ENCODE measurements at places on chromosomes 1 and 21.

DNA sequence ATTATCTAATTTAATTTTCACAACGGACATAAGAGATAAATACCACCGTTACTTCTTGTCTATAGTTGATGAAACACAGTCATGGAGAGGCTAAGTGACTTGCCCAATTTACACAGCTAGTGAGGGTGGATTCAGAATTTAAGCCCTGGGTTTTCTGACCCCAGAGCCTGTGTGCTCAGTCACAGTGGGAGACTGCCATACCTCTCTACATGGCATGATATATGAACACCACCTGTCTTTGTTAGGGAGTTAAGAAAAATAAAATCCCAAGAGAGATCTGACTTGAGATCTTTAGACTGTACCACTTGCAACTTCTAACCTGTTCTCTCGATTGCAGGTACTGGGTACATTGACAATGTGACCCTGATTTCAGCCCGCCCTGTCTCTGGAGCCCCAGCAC, 40.3 kb downstream of the LAMC2 start:
- no peak for DNase-seq

GRCh38 chr1:221718381-221719277, 23.3 kb downstream of the DUSP10 start:
- no peak for DNase-seq

DNA sequence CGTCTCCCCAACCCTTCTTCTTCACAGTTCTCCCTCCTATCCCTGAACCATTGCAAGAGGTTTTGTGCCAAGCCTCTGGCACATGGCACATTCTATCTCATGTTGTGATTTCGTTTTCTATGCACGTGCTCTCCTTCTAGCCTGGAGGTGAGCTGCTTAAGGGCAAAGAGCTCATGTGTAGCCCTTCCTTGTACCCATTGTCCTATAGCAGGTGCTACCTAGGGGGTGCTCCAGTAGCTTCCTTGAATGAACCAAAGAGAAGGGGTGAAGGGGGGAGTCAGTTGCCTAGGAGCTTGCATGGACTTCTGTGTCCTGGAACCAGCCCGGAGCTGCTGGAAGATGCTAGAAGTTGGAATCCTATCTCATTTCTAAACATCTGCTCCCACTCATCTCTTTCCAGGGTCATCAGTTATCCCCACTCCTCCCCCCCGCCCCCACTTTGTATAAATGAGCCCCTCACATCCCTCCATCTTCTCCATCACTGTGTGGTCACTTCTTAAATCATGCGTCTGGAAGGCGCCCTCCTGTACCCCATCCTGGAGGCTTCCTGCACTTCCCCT, 535 bp upstream of the DISC1 start:
- DNase-seq = no peak

- no peak for DNase-seq
Observed at GRCh38 chr1:13512472-13512871, 1.3 kb downstream of the LRRC38 start.

DNA sequence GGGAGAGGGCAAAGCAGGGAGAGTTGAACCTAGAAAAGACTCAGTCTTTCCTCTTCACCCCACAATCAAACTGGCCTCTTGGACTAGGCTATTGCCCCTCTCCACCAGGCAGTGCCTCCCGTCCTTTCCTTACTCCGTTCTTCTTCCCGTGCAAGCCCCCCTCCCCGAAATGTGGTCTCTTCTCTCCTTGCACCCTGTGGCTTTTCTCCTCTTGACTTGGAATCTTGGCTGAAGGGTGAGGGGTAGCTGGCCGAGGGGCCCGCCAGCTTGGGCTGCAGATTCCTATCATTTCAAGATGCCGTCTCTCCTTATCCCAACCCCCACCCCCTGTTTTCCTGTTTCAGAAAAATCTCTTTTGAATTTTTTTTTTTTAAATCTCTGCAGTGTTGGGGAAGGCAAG, 1.6 kb downstream of the WNT2B start:
- no peak for DNase-seq

DNA sequence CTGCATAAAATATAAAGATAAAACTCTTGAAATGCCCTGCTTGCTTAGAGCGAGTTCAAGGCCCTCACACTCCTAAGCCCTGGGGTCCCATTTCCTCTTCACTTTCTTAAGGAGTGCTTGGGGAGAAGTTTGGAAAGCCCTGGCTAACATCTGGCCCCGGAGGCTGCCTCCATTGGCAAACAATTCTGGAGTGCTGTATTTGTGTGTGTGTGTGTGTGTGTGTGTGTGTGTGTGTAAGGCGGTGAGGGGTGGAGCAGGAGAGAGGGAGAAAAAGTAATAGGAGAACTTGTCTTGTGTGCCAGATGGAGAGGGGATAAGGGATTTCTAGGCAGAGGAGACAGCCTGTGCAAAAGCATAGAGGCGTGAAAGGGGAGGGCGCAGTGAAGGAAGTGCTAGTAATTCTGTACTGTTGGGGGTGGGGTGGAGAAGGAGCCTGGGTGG, 578 bp upstream of the TRIM62 start:
- no peak for DNase-seq

DNA sequence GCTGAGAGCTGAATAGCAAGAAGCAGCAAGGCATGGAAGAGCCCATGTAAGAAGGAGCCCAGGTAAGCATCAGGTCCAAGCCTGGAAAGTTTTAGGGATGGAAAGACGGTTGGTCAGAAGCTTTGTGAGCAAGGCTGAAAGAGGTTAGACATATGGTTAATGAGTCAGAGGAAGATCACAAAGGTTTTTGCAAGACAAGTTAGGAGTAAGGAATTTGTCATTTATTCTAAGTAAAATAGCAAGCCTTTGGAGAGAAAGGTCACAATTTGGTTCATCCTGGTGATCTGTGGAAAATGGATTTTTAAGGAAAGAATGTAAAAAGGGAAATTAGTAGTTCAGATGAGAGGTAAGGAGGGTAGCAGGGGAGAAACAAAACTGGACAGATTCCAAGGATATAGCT, 106.7 kb downstream of the DPYD start:
- no peak for DNase-seq

GRCh38 chr1:55067022-55067778, 27.9 kb downstream of the PCSK9 start:
- no peak for DNase-seq

GRCh38 chr1:206725109-206725963, 40.6 kb downstream of the MAPKAPK2 start:
- DNase-seq = peak; percentile 73

- no peak for DNase-seq
Observed at GRCh38 chr1:28109639-28110038, 21.2 kb upstream of the EYA3 start.

DNA sequence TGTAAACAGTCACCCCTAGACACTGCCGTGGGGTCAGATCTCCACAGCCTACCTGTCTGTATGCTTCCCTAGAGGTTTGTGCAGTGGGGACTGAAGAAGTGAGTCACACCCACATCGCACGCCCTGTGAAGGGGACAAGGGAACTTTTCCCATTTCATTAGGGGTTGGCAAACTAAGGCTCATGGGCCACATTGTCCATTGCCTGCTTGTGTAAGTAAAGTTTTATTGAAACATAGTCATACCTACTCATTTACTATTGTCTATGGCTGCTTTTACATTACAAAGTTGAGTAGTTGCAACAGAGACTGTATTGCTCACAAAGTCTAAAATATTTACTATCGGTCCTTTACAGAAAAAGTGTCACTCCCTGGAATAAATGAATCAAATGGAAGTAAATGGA, 2.5 kb upstream of the FGGY start:
- no peak for DNase-seq

GRCh38 chr1:167128261-167129227, 34.7 kb downstream of the STYXL2 start:
- DNase-seq = no peak

GRCh38 chr1:205630651-205631009, 1.2 kb downstream of the ELK4 start:
- no peak for DNase-seq

DNA sequence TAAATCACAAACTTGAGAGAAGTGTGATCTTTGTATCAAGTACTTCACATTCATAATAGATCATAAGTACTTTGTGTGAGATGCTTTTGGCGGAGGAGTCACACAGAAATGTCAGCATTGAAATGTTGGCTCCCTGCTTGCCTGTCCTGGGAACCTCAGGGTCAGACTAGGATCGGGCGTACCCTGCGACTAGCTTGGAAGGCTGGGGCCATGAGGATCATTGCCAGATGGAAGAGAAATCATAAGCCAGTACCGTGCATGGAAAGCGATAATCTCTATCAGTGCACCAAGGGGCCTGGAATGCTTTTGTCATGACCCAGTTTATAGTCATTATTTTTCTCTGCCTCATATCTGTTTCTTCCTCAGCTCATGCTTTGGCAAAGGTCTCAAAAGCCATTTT, 35.5 kb downstream of the MTR start:
- DNase-seq = no peak

DNA sequence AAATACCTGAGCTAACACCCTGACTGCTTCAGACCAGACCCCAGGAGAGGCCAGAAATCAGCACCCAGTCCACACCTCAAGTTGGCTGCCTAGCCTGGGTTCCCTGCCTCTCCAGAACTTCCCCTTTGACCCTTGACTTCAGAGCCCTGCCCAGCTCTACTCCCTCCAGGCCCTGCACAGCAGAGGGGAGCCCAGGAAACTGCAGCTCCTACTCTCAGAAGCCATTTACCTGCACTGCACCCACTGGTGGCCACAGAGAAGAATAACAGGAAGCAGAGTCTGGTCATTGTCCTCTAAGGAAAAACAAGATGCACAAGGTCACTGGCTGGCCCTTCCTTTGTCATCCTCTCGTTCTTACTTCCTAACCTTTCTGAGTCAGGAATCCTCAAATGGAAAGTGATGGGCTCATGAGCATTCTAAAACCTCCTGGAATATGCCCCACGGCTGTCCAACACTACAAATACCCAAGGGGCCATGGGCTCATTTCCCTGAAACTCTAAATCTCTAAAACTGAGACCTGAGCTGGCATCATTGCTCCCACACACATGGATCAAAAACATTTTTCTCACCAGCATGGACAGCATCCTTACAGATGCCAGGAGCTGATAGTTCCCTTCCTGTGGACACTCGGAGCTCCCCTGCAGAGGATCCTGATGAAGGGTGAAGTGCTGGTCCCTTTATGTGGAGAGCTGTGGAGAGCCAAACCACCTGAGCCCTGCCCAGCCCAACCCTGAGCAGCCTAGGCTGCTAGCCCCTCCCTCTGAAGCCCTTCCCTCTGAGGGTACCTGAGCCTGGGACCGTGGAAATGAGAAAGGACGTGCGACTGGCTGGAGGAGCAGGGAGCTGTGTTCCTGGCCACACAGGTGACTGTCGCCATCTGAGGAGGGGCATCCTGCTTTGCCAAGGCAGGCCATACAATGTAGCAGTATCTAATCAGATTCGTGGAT, at the start of gene ITLN2:
Gene ITLN2 (minus strand): TSS at position 652 of the 947 bp plus-strand sequence. CDS start 68 bp downstream, at position 584.
- DNase-seq = peak; percentile 55

GRCh38 chr1:42504535-42505128, 41.5 kb downstream of the CCDC30 start:
- DNase-seq = no peak

- no peak for DNase-seq
Observed at GRCh38 chr1:156409439-156409838, 40.4 kb downstream of the RHBG start.

DNA sequence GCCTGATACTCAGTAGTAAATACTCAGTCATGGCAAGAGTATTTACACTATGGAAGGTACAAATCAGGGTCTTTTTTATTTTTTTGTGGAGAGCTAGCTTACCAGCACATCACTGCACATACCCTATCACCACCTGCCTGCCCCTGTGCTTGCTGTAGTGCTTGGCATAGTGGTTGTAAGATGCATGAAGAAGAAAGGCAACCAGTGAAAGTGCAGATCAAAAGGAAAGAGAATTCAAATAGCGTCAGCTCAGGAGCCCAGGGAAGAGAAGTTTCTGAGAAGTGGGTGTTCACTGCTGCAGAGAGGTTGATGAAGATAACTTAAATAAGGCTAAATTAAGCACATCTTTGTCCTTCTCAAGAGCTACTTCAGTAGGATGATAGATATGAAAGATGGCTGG, 76.0 kb downstream of the DTL start:
- no peak for DNase-seq

All from stimulated activated CD4-positive, alpha-beta T cell treated with anti-CD3 and anti-CD28 coated beads, Interleukin-2, amount 100 ng/mL, for 24 hours (primary cell).